Tibial nerve (tissue), 4 donors: ENCODE measurements at places on chromosomes 6 and 20. TPM values are rescaled to one million over a fixed set of nuclear protein-coding genes. Genes with fewer than 3 reads are reported as not detected.
A peak's percentile ranks its signal among the peaks of the same experiment; 100 is the strongest.

- DNase-seq, result no peak
Observed at GRCh38 chr6:88361298-88361697, 195.2 kb upstream of the CNR1 start.

DNA sequence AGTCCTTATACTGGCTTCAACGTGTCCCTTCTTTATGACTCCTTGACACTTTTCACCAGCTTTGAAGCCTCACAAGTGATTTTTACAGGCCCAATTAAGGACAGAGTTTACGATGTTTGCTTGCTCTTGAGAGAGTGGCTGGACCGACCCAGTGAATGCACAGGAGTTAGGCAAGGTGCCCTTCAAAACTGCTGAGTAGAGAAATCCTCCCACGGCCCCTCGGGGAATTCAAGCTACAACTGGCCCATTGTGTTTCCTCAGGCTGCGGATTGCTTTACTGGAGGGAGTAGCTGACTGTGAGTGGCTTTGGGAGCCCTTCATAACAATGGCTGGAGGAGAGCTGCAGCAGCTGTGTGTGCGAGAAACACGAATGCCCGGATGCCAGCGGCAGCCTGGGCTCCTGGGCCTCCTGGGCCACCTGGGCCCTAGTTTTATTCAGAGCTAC lies 50.0 kb downstream of the SGK1 start:
- no peak for DNase-seq

- peak; percentile 88 for DNase-seq
Observed at GRCh38 chr6:11770546-11771466, 7.8 kb downstream of the ADTRP start.

GRCh38 chr6:143545976-143546547 lies 34.5 kb upstream of the FUCA2 start:
- no peak for DNase-seq

DNA sequence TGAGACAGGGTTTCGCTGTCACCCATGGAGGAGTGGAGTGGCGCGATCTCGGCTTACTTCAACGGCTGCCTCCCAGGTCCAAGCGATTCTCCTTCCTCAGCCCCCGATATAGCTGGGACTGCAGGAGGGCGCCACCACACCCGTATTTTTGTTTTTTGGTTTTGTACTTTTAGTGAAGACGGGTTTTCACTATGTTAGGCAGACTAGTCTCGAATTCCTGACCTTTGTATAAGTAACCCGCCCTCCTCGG lies 115.4 kb upstream of the BTN3A2 start:
- no peak for DNase-seq

The B3GAT2 gene
- total RNA-seq, result not detected

The C6orf15 gene
- total RNA-seq, result not detected
